Psoas muscle (tissue), 8 donors: ENCODE measurements at places on chromosomes 7 and 10.

DNA sequence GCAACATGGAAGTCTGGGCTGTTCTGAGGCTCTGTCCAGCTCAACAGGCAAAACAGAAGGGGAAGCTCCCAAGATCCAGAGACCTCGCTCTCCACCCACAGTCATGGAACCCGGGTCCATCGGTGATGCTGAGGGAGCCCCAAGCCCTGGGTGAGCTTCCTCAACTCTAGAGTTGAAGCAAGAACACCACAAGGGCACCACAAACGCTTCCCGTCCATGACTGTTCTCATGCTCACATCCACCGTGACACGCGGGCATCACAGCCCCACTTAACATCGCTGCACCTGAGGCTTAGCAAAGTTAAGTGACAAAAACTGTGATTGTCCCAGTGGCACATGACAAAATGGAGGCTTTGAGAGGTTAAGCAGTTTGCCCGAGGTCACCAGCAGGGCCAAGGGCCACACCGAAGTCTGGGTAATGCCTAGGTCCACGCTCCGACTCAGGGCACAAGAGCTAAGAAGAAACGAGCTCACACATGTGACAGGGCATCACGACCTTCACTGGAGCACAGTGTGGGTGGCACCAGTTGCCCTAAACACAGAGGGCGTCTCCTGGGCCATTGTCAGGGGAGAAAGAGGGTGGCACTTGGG lies 110.6 kb downstream of the OAT start:
- DNase-seq = no peak

DNA sequence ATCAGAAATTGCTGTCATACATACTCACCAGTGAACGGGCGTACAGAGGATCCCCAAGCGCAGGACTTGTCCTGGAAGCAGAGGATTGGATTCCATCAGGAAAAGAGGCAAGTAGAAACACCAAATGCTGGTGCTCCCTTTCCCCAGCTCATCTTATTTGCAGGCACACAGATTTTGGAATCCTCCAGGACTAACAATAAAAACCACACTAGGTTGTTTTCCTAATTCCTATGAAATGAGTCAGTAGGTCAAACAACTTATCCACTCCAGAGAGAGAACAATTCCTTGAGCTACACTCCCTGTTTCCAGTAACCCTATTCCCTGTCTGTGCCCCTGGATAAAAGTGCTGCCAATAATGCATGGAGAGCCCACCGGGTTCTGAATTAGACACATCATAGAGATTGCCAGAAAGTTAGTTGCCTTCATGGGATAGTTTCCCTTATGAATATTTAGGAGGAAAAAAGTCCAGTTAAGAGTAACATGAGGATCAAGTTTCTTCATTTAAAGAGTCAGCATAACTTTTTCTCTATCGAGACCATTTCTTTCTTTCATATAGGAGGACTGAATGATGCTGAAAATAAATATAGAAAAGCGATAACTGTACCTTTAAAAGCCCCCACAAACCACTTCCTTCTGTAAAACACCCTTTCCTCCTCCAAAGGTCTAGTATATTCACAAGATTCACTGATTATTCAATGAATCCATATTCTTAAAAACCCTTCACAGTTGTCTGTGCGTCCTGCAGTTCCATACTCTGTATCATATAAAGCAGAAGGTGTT lies 178.3 kb upstream of the KLF14 start:
- DNase-seq = no peak

DNA sequence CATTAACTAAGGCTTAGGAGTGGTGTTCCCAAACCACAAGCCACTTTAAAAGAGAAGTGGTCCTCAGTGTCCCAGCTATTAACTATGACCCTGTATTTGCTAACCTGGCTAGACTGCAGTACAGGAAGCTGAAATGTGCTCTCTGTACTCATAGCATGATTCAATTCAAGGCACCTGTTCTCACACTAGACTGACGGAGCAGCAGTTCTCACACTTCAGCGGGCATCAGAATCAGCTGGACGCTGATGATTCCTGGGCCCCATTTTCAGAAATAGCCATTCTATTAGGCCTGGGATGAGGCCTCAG lies 24.5 kb upstream of the MSRB2 start:
- no peak for DNase-seq

GRCh38 chr7:82629583-82629982 lies 186.0 kb upstream of the CACNA2D1 start:
- DNase-seq = no peak

GRCh38 chr7:150453181-150453580 lies 2.8 kb downstream of the GIMAP8 start:
- DNase-seq = no peak

GRCh38 chr7:107118109-107118900 lies 50.5 kb upstream of the HBP1 start:
- DNase-seq = no peak

DNA sequence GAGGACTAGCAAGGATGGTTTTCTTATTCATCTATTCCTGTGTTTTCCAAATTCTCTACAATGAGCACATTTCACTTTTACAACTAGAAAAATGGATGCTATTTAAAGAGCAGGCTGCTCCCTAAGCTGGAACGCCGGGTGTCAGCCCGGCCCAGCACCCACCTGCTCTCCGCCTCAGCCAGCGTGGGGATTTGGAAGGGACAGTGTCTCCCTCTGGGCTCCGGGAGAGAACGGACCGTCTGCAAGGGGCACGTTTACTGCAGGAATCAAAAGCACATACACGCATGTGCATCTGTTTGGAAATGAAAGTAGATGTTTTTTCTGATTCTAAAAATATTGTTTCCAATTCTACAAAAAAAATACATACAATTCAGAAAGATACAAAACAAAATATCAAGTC lies 2.3 kb upstream of the JAKMIP3 start:
- DNase-seq = no peak

DNA sequence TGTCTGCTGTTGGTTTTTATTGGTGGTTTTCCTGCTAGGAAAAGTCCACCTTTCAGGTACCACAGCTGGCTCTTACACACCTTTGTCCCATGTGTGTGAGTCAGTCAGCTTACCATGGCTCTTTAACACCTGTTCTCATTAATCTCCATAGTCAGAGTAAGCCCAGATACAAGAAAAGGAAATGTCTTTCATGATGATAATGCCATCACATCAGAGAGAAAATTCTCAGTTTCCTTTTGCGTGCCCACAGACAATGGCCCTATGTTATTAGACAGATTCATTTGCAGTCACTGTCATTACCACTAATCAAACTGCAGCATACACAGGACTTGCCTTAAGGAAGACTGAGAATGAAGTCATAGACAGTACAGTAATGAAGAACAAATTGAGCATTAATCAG lies 1583.6 kb upstream of the LRRTM3 start:
- no peak for DNase-seq

DNA sequence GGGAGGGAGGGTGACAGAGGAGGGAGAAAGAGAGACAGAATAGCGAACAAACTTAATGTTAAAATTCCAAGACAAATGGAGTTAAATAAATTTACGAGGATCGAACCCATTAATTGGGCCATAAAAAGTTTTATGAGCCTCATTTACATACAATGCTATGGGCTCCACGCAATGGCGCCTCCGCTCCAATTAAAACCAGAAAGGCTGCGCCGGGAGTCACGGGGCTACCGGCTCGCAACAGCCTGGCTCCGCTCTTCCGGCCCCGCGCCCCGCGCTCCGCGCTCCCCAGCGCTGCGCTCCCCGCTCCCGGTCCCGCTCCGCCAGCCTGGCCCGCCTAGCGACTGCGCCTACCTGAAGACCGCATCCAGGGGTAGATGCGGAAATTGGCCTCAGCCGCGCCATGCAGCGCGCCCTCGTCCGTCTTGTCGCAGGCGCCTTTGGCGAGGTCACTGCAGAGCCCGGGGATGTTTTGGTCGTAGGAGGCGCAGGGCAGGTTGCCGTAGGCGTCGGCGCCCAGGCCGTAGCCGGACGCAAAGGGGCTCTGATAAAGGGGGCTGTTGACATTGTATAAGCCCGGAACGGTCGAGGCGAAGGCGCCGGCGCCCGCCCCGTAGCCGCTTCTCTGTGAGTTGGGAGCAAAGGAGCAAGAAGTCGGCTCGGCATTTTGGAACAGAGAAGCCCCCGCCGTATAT lies 513 bp downstream of the HOXA7 start:
- DNase-seq = peak; percentile 80

DNA sequence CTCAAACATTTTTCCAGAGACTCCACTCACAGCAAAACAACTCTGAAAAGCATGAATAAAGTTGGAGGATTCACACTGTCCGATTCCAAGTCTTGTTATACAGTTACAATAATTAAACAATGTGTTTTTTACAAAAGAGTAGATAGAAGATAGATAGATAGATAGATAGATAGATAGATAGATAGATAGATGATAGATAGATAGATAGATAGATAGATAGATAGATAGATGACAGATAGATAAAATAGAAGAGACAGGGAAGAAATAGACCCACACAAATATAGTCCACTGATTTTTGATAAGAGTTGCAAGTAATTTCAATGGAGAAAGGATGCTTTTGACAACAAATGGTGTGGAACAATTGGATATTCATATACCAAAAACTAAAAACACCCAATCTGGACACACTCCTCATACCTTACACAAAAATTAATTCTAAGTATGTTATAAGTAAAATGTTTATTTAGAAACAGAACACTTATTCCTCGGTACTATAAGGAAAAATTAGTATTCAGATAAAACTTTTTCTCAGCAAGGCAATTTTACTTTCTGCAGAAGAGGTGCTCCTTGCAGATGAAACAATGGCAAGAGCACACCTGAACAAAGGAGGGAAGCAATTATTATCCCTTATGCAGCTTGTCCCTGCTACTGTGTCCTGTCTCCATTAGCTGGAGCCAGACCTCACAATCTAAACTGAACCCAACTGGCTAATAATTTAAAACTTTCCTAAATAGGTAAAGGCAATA lies 5.7 kb upstream of the TAS2R39 start:
- DNase-seq = no peak

DNA sequence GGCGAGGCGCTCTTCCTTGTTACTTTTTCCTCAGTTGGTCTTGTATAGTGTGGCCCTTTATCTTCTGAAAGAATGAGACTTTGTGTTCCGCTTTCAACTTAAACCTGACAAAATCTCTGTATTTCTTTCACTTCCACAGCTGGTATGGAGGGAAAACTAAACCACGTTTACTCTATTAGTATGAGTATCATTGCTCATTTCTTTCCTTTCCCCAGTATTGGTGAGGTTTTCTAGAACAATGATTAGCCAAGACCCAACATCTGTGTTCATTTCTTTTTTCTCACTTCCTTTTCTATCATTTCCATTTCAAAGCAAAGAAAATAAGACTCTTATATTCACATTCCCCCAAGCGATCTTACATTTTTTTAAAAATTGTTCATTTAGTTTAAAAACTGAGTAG lies 165.3 kb downstream of the PAXIP1 start:
- no peak for DNase-seq

- no peak for DNase-seq
Observed at GRCh38 chr10:132711613-132712121, 74.3 kb downstream of the NKX6-2 start.

DNA sequence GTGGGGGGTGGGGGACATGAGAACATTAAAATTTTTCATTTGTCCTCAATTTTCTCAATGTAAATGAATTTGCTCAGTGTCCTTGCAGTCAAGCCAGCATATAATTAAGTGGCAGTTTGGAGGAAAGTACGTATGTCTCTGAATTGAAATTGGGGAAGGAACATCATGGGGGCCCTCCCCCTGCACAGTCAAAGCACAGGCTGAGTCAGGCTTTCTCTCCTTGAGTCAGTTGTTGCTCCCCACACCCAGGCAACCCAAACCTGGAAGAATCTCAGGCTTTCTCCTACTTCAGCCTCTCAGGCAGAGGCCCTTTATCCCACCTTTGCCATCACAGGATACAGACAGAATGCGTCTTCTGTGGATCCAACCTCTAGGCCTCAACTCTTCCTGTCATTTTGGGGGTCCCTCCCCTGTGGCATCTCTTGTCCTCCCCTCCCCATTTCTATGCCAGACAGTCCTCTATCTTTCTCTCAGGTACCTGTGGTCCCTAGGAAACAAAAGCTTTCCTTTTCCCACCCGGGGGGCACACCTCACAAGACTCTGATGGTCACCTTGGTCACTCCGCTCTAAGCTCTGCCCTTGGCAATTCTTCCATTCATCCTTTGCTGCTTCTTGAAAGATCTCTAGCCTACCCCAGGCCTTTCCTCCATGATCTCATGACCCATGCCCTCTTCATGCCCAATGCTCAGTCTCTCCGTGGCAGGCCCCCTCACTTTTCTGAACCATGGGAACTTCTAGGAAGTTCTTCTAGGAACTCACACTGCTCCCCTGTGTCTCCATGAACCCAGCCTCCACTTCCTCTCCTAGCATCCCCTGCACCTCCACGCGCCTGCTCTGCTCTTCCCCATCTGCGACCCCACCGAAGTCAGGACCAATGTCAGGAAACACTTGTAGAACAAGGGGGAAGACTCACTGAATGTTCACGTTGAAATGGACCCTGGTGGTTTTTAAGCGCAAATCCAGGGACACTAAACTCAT lies 40.4 kb downstream of the CREB3L2 start:
- DNase-seq = no peak

DNA sequence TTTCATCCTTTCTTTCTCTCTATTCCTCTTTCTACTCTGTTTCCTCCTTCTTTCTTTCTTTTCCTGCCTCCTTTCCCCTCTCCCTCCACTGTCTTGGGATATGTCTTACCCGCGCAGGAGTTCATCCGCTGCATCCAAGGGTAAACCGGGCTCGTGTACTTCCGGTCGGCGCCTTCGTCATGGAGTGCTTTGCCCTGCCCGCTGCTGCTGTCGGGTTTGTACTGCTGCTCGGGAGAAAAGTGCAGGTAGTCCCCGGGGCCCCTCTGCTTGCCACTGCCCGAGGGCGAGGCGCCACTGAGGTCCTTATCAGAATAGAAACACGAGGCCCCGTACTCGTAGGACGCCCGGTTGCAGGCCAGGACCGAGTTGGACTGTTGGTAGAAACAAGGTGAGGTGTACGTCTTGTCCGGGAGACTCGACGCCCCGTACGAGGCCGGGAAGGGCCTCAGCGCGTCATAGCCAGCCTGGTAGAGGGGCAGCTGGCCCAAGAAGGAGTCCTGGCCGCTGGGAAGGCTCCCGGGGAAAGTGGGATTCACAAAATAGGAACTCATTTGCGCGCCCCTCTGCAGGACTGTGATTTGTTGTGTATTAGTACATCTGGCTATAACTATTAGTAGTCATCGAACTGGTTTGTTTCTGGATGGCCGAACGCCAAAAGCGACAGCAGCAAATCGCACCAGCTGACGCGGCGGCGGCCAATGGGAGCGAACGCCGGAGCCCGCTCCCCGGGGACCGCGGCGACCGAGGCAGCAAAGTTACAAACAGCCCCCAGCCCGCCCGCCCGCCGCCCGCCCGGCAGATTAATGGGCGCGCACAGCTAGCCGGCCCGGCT lies at the start of gene HOXA6:
HOXA6 (minus strand) TSS at position 576 of the 832 bp plus-strand sequence; CDS start at position 551, 25 bp downstream.
- peak; percentile 91 for DNase-seq
